Colonic mucosa (tissue), 4 donors: ENCODE measurements at places on chromosomes 5 and 9.

GRCh38 chr5:2912741-2913140 is 161.3 kb upstream of the IRX2 start:
- no peaks in the 10 kb centered on the region for H3K36me3 ChIP-seq
- H3K4me3 ChIP-seq, result no peak overlapping the region
- no peaks in the 10 kb centered on the region for H3K4me1 ChIP-seq
- no peak overlapping the region for H3K27ac ChIP-seq

- no peak overlapping the region for H3K4me3 ChIP-seq
- H3K4me1 ChIP-seq, result no peaks in the 10 kb centered on the region
- no peak overlapping the region for H3K27ac ChIP-seq
- H3K36me3 ChIP-seq, result no peaks in the 10 kb centered on the region
- no peak for DNase-seq
Measured at GRCh38 chr5:83548581-83548980, 77.0 kb downstream of the VCAN start.

GRCh38 chr5:38554403-38554802 is 2.0 kb downstream of the LIFR start:
- H3K36me3 ChIP-seq, result no peaks in the 10 kb centered on the region
- H3K27ac ChIP-seq, result no peak overlapping the region
- peaks cover 17% of the 10 kb centered on the region for H3K27me3 ChIP-seq
- no peaks in the 10 kb centered on the region for H3K4me1 ChIP-seq
- H3K4me3 ChIP-seq, result no peak overlapping the region
- DNase-seq, result no peak

- H3K4me1 ChIP-seq, result no peaks in the 10 kb centered on the region
- DNase-seq, result no peak
- no peak overlapping the region for H3K27ac ChIP-seq
Measured at GRCh38 chr5:1251678-1252580, 26.7 kb downstream of the SLC6A18 start.

GRCh38 chr5:172443441-172444109 is 10.8 kb downstream of the SH3PXD2B start:
- no peak overlapping the region for H3K4me3 ChIP-seq
- peak; percentile 59 for DNase-seq
- H3K27me3 ChIP-seq, result no peaks in the 10 kb centered on the region
- peaks cover 3% of the 10 kb centered on the region for H3K4me1 ChIP-seq
- peak overlapping the region; percentile 22 for H3K27ac ChIP-seq
- H3K36me3 ChIP-seq, result no peaks in the 10 kb centered on the region

DNA sequence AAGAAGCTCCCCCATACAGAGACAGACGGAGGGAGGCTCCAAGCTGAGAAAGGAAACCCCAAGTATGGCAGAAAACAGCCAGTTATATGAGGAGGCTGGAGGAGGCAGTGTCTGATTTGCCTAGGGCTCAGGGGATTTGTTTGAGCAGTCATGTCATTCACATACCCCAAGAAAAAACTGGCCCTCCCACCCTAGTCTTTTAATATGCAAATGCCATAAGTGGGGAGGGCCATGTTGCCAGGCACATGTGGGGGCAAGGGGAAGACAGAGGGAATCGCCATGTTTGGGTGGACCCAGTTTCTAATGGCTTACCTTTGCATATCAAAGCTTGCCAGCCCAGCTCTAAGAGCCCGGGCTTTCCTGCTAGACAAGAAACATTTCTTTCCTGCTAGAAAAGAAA is 1163.8 kb downstream of the TAF11L14 start:
- no peak overlapping the region for H3K27ac ChIP-seq
- no peaks in the 10 kb centered on the region for H3K36me3 ChIP-seq
- H3K4me3 ChIP-seq, result no peak overlapping the region
- no peaks in the 10 kb centered on the region for H3K4me1 ChIP-seq
- H3K27me3 ChIP-seq, result no peaks in the 10 kb centered on the region

- no peaks in the 10 kb centered on the region for H3K27me3 ChIP-seq
- DNase-seq, result no peak
- H3K4me1 ChIP-seq, result no peaks in the 10 kb centered on the region
- no peaks in the 10 kb centered on the region for H3K36me3 ChIP-seq
Measured at GRCh38 chr5:21067724-21068123, 1079.7 kb upstream of the CDH18 start.

DNA sequence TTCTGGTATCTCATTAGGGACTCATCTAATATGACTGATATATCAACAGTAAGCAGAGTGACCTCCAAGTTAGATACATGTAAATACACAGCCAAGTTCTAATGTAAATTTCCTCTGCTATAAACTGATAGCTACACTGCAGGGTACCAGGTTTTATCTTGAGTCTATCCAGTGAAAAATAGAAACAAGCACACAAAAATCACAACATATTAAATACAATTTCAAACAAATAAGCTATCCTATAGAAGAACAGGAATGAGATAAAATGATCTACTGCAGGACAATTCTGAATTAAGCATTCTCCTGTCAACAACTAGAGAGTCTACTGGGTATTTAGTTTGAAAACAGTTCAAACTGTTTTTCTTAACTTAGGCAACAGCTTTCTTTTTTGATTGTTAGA is 42.7 kb downstream of the NR3C1 start:
- no peaks in the 10 kb centered on the region for H3K36me3 ChIP-seq
- no peak overlapping the region for H3K27ac ChIP-seq
- no peak for DNase-seq
- H3K4me1 ChIP-seq, result no peaks in the 10 kb centered on the region
- no peak overlapping the region for H3K4me3 ChIP-seq

DNA sequence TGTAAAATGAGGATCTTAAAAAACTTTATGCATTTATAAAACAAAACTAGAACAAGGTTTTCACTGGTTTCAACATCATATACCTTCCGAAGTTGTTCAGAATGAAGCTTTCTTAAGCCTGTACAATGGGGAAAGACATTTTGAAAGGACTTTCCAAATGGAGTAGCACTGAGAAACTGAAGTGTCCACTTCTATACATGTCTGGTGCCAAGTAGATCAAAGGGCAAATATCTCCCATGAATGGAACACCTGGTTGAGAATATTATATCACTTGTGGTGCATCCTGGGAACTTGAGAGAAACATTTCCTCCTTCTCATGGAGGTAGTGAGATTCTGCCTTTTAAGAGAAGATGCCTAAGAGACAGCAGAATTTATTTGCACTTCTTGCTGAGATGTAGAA is 182.1 kb upstream of the ACTBL2 start:
- no peaks in the 10 kb centered on the region for H3K4me1 ChIP-seq
- H3K27ac ChIP-seq, result no peak overlapping the region
- H3K27me3 ChIP-seq, result no peaks in the 10 kb centered on the region
- H3K4me3 ChIP-seq, result no peak overlapping the region

DNA sequence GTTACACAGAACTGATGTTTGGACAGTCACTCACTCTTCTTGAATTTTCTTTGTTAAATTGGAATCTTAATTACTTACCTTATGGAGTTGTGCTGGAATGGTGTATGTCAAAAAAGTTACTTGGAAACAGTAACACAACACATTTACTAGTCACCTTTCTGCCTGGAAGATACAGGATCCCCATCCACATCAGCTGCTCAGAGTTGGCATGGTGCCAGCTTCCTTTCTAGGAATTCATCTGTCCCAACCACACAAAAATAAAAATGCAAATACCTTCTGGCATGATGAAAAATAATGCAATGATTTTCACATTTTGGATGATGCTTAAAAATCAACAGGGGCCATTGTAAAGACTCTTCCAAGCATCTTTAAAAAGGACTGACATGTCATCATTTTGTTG is 341.5 kb downstream of the TMEM38B start:
- no peak overlapping the region for H3K27ac ChIP-seq
- no peaks in the 10 kb centered on the region for H3K4me1 ChIP-seq
- no peaks in the 10 kb centered on the region for H3K36me3 ChIP-seq
- DNase-seq, result no peak

DNA sequence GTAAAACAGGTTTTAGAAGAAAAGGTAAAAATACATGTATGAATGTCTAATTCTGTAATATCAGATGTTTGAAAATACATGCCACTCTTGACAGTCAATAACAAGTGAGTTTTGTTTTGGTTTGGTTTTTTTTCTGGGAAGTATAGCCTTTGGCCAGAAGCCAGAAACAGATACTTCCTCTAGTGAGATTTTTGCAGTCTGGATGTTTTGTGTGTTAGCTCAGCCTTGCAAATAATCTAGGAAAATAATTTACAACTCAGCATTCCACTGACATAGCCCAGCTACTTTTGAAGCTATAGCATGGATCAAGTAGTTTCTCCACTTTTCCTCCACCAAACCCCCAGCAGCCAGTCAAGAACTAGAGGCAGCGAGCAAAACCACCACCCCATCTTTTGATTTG is 56.7 kb downstream of the SLC1A1 start:
- no peak overlapping the region for H3K27ac ChIP-seq
- peaks cover 2% of the 10 kb centered on the region for H3K4me1 ChIP-seq
- H3K4me3 ChIP-seq, result no peak overlapping the region
- H3K36me3 ChIP-seq, result no peaks in the 10 kb centered on the region

DNA sequence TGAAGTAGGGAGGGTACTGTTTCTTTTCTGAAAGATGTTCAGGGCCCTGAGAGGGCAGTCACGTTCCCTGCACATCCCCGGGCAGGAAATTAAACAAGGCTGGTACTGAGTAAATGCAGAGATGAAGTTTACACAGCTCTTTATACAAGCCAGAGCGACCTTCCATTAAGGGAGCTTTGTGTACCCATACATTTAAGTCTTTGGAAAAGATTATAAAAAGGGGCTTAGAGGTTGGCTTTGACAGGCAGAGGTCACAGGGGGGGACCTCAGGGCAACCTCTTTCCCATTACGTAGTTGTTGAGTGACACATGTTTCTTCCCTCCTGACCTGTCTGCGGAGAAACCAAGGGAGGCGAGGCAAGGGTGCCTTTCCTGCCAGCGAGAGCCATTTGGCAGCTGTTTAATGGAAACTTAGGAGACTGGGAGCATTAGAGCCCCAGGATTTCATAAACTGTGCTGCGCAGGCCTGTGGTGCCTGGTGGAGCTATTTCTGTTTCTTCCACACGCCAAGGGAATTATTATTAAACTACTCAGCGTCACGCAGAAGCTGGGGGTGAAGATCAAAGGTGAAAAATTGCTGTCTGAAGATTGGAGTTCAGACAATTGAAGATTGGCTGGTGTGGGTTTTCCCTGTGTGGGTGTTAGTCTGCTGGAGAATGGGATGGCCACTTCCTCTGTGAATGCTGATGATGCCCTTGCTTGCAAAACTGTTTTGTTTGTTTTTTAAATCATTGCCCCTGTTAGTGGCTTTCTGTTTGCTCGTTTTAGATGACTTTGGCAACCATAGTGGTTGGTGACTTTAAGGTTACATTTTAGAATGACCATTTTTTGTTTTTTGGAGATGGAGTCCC is 3.2 kb upstream of the SMIM32 start:
- no peak overlapping the region for H3K27ac ChIP-seq
- DNase-seq, result peak; percentile 17
- H3K27me3 ChIP-seq, result peaks cover 16% of the 10 kb centered on the region
- H3K36me3 ChIP-seq, result no peaks in the 10 kb centered on the region

DNA sequence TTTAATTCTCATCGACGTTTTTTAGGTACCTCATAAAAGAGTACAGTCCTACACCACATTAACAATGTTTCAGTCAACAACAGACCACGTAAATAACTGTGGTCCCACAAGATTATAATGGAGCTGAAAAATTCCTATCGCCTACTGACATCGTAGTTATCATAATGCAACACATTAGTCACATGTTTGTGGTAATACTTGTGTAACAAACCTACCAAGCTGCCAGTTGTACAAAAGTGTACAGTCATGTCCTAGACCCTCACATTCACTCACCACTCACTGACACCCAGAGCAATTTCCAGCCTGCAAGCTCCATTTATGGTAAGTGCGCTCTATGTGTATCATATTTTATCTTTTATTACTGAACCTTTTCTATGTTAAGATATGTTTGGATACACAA is 16.8 kb downstream of the GNAQ start:
- H3K36me3 ChIP-seq, result no peaks in the 10 kb centered on the region
- H3K27me3 ChIP-seq, result no peaks in the 10 kb centered on the region
- DNase-seq, result no peak
- no peak overlapping the region for H3K4me3 ChIP-seq

DNA sequence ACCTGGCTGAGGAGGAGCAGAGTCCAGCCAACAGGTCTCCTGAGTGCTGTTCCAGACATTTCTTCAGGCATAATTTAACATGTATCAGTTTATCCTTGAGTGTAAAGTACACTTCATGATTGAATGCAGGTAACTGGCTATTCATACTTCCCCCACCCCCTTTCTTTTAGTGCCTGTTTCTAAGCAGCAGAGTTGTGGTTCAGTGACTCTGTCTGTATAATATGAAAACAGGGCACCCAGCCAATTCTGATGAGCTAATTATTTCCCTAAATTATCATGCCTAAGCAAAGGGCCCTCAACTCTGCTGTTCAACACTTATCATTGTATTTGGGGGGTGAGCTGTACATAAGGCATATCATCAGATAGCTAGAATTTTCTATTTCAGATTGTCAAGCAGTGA is 51.9 kb upstream of the ZSWIM6 start:
- no peak overlapping the region for H3K27ac ChIP-seq
- H3K27me3 ChIP-seq, result no peaks in the 10 kb centered on the region
- no peaks in the 10 kb centered on the region for H3K36me3 ChIP-seq
- peaks cover 7% of the 10 kb centered on the region for H3K4me1 ChIP-seq
- DNase-seq, result no peak
- no peak overlapping the region for H3K4me3 ChIP-seq

DNA sequence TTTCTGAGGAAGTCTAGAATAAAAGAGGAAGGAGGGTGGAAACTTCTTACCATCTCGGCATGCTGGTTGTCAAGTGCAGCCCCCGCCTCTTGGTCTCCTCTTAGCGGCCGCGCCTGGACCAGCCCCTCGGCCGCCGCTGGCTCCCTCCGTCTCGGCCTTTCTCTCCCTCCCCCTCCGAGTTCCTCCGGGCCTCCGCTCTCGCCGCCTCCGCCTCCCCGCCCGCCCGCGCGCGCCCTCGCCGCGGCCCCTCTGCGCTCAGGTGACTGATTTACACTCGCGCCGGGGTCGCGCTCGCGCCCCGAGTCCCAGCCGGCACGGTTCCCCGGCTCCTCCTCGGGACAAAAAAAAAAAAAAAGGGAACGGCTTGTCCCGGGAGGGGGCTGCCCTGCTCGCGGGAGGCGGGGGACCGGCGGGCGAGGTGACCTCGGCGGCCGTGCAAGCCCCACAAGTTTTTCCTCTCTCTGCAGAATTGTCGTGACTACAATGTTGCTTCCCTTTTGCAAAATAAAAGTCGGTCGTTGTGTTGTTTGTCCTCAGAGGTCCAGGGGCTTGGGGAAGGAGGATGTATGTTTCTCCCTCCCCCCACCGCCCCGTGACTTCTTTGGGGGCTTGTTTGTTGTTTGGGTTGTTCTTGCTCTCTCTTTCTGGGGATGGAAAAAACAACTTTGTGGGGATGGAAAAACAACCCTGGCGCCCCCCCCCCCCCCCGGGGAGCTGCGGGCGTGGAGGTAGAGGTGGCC is at the start of gene BNC2:
BNC2 (minus strand) TSS at position 75 of the 740 bp plus-strand sequence; CDS start at position 53, 22 bp downstream.
- H3K27me3 ChIP-seq, result no peaks in the 10 kb centered on the region
- peak within 1 kb of the TSS; percentile 49 for H3K4me3 ChIP-seq
- peak; percentile 31 for DNase-seq
- peak within 1 kb of the TSS; percentile 53 for H3K27ac ChIP-seq

DNA sequence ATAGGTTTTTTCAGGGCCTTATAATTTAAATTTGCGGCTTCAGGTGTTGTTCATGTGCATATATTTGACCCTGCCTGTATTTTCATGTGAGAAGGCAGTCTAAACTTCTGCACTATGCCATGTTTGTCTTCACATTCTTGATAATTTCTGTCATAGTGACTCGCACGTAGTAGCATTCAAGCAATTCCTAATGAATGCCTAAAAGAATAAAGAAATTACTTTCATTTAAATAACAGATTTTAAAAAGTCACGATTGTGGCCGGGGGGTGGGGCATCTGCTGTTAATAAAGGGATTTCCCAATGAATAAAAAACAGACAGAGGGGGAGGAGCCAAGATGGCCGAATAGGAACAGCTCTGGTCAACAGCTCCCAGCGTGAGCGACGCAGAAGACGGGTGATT is 318.0 kb downstream of the ADAMTS6 start:
- no peak overlapping the region for H3K4me3 ChIP-seq
- H3K36me3 ChIP-seq, result no peaks in the 10 kb centered on the region
- no peak for DNase-seq
- no peak overlapping the region for H3K27ac ChIP-seq
